ENCODE measurements at places on chromosomes 3 and 15. TPM values are rescaled to one million over a fixed set of nuclear protein-coding genes. Genes with fewer than 3 reads are reported as not detected.

Gene CCDC32
- 26.6 TPM for total RNA-seq

Gene GCNT3
- 5.7 TPM for total RNA-seq

Gene FAM107A
- 19.9 TPM for total RNA-seq

Gene PLCH1
- total RNA-seq: 12.6 TPM

Gene MEIS2
- total RNA-seq: 22.6 TPM

Gene CFAP91
- 7.7 TPM for total RNA-seq

Gene SAMMSON
- not detected for total RNA-seq

Gene CHL1
- 3.1 TPM for total RNA-seq

DNA sequence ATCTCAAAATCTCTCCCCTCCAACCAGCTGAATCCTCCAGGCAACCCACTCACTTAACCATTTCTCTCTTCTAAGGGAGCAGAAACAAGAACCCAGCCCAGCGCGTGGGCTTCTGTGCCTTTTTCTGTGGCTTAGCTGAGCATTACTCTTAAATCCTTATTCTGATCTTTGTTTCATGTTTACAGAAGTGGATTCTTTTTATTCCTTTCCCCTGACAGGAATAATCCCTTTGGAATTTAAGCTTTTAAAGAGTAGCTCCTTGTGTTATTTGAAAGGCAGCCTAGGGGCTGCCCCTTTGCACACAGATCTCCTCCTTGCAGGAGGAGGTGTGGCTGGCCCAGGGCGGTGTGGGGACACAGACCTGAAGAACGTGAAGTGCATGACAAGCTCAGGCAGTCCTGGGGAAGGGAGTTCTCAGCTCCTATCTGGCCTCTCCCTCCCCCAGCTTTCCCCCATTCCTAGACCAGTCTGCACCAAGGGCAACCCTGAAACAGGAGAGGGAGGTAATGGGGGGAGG is 77.1 kb upstream of the UBE2E1 start:
- no peak for DNase-seq

DNA sequence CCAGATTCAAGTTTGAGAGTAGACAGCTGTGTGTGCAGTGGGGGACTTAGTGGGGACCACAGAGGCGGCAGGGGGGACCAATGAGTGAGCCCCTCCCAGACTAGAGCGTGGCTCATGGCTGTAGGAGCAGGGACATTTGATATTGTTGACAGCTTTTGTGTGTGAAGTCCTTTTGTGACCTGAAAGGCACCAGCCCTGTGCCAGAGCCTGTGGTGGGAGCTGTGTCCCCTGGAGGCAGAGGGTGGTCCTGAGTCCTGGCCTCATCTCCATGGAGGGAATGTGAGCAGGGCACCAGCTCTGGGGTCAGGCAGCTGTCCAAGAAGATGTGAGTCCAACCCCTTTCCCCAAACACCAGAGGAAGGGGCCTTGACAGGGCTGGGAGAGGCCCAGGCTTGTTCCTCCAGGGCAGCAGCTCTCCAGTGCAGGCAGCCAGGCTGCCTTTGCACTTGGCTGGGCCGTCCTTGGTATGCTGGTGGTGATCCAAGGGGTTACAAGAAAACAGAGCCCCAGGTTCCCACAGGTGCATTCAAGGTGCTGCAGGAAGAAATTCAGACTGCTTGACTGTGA is 10.1 kb upstream of the C3orf22 start:
- no peak for DNase-seq

DNA sequence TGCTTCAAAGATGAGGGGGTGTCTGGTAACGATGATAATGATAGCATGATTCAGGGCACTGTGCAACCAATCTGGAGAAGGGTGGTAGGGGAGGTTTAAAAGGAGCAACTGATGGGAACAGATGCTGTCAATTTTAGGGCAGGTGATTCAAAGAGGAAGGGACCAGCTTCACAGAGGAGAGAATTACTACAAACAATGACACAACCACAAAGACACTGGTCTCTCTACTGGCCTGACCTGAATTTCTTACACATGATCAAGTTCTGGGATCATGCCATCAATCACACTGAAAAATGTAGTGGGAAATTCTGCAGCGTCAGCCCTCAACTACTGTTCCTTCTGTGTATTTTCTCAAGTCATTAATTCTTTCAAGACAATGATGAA is 2.6 kb upstream of the CDV3 start:
- DNase-seq: no peak

DNA sequence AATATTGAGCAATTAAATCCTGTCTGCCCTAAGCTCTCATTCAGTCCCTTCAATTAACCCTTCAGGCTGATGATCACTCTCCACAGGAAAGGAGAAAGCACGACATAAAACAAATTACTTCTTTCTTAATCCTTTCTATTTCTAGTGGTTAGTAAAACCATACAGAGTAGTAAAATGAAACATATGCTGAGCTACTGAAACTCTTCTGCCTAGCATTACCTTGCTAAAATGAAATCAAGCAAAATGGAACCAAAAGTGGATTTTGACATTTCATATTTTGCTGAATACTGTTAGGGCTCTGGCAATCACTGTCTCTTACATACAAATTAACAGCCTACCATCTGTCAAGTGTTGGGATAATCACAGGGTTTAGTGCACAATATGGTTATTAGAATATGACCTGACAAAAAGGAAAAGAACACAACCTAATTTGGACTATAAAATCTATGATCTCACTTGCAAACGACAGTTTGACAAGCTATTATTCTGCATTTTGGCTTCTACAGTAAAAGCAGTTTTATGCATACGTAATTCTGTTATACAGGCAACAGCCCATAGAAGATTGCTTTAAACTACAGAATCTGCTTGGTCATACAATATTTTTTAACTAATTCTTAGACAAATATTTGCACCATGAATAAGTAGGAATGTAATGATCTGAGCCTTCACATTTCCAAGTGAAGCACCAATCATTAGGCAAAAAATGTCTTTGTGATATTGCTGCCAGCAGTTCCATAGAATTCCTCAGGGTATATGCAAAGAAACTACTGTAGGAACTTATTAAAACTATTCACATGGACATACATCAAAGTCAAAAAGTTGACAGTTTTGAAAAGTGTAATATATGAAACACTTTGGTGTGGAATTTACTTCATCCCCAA is 105.0 kb downstream of the FHIT start:
- no peak for DNase-seq

DNA sequence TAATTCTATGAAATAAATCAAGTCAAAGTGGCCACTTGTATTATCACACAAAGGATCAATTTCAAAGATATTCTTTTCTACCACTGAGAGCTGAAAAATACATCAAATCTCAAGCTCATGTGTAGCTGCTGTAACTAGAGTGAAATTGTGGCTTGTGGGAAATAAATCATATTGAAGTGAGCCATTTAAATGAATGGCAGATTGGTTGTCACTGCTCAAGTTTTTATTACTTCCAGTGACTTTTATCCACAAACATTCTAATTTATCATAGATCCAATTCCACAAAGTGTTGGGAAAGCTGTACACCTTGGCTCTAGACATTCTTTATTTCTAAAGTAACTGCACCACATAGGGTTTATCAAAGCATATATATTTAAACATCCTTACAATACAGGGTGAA is 285.4 kb downstream of the CNTN3 start:
- no peak for DNase-seq

DNA sequence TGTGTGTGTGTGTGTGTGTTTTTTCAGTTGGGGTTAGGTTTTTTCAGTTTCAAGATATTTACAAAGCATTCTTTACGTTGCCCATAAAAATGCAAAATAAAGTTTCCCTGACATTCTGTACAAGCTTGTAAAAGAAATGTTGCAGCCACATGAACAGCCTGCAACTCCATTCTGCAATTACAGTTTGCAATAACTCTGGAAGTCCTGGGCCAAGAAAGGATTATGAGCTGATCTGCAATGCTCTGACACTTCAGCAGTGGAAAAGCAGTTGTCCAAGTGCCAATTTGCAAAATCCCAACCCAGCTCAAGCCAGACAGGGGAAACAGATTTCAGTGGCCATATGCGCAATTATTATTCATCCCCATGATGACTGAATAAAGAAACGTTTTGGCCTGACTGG is 322.1 kb downstream of the MEX3B start:
- no peak for DNase-seq

DNA sequence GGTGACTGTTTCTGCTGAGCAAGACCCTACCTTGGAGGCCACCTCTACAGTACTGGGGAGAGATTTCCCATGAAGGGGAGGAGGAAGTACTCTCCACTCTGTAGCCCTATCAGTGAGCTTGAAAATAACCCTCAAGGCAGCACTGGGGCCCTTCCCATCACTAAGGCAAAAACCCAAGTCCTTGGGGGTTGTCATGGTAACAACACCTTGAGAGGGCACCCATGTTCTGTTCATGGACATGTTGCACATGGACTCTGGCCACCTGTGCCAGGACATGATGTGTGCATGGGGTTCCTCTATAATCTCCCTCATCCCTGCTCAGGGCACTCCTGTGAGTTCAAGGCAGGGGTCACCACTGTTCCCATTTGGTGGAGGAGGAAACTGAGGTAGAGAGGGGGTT is 10.9 kb upstream of the CDC25A start:
- DNase-seq: no peak

DNA sequence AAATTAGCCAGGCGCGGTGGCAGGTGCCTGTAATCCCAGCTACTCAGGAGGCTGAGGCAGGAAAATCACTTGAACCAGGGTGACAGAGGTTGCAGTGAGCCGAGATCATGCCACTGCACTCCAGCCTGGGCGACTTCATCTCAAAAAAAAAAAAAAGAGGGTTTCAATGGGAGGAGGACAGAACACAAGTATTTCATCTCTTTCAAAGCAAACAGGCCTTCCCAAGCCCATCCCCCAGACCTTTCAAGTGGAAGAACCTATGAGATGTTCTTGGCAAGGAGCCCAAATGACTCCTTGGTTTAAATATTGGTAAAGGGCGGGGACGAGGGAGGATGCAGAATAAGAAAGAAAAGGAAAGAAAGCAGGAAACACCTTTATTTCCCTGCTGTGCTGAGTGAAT is 62.2 kb upstream of the MCF2L2 start:
- DNase-seq: no peak

GRCh38 chr15:89430530-89431341 is 65.6 kb downstream of the RHCG start:
- DNase-seq: peak; percentile 77

GRCh38 chr3:72659188-72659587 is 189.1 kb downstream of the SHQ1 start:
- DNase-seq: no peak

- DNase-seq: no peak
Measured at GRCh38 chr3:103499967-103500366, 1065.2 kb downstream of the ZPLD1 start.

DNA sequence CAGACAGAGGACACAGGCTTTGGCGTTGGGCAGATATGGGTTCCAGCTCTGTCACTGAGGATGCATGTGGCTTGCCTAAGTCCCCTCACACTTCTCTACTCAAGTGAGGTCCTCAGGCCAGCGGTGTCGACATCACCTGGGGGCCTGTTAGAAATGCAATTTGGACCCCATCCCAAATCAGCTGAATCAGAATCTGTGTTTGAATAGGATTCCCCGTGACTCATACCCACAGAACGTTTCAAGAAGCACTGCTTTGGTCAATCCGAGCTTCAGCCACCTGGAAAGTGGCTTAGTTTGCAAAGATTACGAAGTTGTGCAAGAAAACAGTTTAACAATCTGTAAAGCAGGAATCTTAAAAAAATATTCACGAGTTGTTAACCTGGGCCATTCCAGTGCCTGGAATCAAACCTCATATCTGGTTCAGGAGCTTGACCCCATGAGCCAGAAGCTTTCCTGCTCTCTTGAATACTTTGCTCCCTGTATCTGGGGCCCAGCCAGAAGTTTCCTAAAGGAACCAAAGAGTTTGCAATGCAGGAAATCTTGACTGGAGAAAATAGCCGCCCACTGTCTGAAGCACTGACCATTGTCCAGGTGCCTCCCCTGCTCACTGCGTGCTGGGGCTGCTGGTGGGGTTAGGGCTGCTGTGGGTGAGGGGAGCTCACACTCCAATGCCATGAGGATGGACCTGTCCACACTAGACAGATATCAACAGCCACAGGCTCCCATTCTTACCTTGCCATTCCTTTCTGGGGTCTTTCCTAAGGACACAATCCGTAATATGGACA is 208.5 kb upstream of the LINGO1 start:
- no peak for DNase-seq

DNA sequence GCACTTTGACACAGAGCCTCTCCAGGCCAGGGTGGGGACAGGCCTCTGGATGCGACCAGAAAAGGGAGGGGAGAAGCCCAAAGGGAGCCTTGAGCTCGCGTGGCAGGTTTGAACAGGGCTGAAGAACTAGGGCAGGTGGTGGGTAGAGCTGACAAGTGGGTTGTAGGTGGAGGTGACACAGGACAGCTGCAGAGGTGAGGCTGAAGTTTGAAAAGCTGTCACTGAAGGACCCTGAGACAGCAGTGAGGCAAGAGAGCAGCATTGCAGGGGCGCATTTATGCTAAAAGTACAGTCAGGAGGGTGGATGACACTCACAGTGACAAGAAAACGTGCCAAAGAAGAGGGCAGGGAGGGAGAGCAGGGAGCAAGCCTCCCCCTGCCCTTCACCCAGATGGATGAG is 21.8 kb upstream of the EPB42 start:
- no peak for DNase-seq

DNA sequence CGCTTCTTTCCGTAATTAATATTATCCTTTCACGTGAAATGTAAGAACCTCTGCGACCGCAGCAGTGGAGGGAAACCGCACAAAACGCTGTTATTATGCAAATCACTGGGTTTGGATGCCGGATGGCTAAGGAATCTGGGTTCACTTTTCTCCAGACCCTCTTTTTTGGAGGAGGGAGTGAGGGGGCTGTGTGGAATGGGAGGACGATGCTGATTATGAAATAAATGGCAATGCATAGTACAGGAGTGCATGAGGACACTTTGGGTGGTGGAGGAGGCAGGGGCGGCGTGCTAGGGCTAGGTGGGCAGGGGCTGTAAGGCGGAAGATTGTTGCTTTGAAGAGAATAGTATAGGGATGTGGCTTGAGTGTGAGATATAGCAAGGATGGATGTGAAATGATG is 1.8 kb downstream of the CADM2 start:
- DNase-seq: no peak

DNA sequence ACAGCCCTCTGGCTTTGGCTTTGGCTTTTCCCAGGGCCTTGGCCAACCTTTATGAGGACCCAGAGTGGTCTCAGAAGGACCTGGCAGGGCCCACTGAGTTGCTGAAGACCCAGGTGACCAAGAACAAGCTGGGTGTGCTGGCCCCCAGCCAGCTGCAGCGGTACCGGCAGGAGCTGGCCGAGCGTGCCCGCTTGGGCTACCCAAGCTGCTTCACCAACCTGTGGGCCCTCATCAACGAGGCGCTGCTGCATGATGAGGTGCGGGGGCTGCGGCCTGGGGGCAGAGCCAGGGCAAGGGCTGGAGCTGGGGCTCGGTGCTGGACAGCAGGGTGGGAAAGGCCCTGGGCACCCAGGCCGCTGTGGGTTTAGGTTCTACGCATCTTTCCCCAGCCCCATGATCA is 6.2 kb downstream of the PLA2G4B start:
- peak; percentile 77 for DNase-seq

DNA sequence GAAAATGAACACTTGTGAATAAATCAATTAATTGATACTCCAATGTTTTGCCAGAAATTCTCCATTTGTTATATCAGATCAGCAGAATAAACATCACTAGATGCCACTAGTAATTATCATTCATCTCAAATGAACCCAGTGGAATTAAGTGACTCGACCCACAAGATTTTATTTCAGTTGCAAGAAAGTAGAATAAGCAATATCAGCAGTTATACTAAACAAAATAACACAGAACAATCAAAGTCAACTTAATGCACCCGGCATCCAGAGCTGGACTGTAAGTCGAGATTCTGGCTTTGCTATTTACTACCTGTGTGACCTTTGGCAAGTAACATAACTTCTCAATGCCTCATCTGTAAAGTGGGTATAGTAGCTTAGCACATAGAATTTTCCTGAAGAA is 256.5 kb downstream of the MEIS2 start:
- DNase-seq: no peak

Measured in upper lobe of left lung (tissue), 6 donors.